ENCODE measurements at places on chromosomes 6 and 20. TPM values are rescaled to one million over a fixed set of nuclear protein-coding genes. Genes with fewer than 3 reads are reported as not detected.

The MYCT1 gene
- polyA plus RNA-seq, result not detected

The HLA-F gene
- polyA plus RNA-seq, result 1,409 TPM

DNA sequence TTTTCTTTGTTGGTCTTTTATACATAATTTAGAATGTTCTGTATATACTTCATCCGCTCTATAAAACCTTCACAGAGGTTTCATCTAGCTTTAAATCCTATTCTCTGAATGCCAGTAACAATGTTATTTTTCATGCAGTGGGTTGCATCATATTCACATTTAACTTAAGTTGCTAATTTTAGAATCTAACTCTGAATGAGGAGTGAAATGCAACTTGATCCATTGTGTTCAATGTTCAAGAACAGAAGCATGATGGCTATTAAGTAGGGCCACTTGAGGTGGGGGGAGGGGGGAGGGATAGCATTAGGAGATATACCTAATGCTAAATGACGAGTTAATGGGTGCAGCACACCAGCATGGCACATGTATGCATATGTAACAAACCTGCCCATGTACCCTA, 224.5 kb downstream of the NKAIN2 start:
- DNase-seq, result no peak

GRCh38 chr20:49424536-49424935, 57.9 kb downstream of the KCNB1 start:
- DNase-seq, result no peak

GRCh38 chr6:90708206-90708737, 121.4 kb upstream of the MAP3K7 start:
- no peak for DNase-seq

DNA sequence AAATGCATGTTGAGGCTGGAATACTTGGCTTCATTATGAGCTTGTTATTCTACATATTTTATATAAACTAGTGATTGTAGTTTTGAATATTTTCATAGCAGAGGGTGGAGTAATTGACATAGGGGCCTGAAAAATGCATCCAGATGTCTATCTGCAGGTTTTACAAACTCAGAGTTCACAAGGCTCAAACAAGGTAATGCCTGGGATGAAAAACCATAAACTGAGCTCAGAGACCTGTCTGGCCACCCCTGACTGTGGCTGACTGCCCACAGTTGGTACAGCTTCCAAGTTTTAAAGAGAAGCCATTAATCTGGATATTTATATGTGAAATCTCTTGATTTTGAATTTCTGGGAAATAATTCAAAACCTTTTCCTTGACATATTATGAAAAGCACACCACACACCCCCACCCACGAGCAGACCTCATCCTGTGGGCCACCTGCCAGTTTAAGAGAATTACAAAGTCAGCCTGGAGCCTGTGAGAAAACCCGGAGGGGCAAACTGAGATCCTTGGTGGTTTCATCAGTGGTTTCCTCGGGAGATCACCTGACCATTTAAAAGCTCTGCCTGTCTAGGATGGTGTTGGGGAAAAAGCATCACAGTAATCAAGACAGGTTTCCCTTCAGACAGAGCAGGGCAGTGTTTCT, 230.1 kb downstream of the SAMD5 start:
- no peak for DNase-seq

DNA sequence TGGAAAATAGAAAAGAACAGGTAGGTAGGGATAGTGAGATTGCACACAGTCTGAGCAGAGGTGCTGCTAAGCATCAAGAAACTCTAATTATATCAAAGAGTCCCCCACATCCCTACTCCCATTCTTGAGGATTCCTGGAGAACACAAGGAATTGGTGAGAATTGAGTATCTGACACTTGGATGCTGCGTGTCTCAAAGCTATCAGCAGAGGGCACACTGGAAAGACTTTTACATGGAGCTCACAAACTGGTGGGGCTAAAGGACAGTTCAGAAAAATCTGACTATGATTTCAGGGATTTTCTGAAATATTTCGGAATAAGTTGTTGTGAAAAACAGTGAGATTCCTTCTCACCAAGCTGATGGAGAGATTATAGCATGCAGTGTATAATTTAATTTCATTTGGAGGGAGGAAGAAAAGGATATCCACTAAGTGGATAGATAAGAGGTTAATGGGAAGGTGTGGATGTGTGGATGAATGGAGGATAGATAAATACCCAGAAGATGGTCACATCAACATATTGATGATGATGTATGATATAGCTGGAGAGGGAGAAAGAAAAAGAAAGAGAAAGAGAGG, 215.4 kb upstream of the DEFB112 start:
- no peak for DNase-seq

GRCh38 chr6:115612796-115613479, 447.8 kb downstream of the FRK start:
- DNase-seq, result no peak

GRCh38 chr6:50096296-50096695, 46.6 kb upstream of the DEFB112 start:
- DNase-seq, result no peak

- DNase-seq, result no peak
Observed at GRCh38 chr6:33442283-33442682, 12.1 kb upstream of the ZBTB9 start.

- no peak for DNase-seq
Observed at GRCh38 chr6:66717801-66718200, 1010.8 kb upstream of the EYS start.

DNA sequence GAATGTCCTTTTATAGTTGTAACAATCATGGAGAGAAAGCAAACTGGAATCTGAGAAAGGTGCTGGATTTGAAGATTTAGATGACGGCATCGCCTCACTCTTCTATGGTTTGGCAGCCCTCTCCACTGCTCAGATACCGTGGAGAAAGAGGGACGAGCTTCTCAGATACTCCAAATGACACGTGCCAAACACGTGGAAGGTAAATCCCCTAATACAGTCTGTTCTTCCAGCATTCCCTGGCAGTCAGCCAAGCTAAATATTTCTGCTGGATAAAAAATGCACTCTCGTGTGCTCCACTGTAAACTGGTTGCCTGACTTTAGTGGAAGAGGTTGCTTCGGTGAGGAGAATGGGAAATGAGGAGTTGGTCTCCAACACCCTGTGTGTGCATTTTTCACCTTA, 16.7 kb upstream of the PRDM1 start:
- DNase-seq, result no peak

DNA sequence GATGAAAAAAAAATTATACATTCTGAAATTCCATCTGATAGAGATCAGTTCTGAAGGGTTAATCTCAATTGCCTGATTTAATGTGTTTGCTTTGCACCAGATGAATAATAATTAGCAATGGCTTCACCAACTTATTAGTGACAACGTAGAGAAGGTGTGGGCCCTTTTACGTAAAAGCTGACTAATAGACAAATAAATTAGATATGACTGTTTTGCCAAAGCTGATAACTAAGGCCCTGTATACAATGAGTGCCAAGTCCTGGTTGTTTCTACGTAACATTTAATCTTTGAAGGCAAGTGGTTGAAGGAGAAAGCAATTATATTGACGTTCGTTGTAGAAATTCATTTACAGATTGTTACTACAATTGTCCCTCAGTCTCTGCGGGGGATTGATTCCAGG, 10.8 kb downstream of the SGK1 start:
- DNase-seq, result no peak

DNA sequence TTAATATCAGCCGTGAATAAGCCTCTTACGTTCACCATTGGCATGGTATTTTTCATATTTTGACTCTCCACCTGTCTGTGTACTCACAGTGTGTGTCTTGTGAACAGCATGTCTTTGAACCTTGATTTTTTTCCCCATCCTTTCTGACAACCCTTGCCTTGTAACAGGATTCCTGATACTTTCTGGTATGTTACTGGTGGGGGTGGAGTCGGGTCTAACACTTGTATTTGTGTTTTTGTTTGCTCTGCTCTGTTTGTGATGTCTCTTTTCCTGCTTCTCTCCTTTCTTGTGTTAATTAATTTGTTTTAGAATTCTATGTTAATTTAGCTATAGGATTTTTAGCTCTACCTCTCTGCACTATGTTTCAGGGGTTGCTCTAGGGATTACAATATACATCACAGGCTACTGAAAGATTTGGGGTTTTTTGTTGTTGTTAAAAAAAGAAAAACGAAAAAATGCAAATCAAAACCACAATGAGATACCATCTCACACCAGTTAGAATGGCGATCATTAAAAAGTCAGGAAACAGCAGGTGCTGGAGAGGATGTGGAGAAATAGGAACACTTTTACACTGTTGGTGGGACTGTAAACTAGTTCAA, 245.1 kb downstream of the CDH4 start:
- DNase-seq, result no peak
